Naive thymus-derived CD8-positive, alpha-beta T cell (primary cell): ENCODE measurements at places on chromosomes 7 and 10. TPM values are rescaled to one million over a fixed set of nuclear protein-coding genes. Genes with fewer than 3 reads are reported as not detected.

TUBB8 gene
- not detected for total RNA-seq

SBDS gene
- 102 TPM for total RNA-seq

DNA sequence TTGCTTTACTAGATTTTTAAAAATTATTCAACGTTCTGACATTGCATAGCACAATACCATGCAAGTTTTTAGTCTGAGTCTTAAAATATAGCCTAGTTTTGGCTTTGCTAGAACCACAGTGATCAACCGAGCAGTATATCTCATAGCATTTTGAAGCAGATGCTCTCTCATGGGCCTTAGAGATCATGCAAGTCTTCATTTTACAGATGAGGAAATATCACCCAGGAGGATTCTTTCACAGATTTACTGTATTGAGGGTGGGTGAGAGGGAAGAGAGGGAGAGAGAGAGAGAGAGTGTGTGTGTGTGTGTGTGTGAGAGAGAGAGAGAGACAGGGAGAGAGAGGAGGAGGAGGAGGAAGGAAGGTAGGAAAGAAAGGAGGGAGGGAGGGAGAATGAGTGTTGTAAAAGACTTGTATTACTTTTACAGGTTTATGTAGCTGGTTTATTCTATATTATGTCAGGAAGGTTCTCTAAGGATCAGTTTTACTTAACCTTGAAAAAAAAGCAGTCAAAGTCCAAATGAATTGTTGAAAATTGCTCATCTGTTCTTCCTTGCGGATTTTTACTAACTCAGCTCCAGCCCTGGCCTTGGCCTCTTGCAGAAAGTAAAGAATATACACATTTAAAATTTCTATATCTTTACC, 14.2 kb upstream of the NPTX2 start:
- H3K27me3 ChIP-seq: peaks cover 17% of the 10 kb centered on the region
- no peaks in the 10 kb centered on the region for H3K36me3 ChIP-seq
- H3K4me3 ChIP-seq: no peak overlapping the region
- H3K27ac ChIP-seq: no peak overlapping the region
- DNase-seq: no peak

GRCh38 chr10:13803566-13804554, 217.1 kb downstream of the PRPF18 start:
- no peak overlapping the region for H3K27ac ChIP-seq
- H3K27me3 ChIP-seq: no peaks in the 10 kb centered on the region
- no peaks in the 10 kb centered on the region for H3K36me3 ChIP-seq
- H3K4me1 ChIP-seq: peaks cover 18% of the 10 kb centered on the region

DNA sequence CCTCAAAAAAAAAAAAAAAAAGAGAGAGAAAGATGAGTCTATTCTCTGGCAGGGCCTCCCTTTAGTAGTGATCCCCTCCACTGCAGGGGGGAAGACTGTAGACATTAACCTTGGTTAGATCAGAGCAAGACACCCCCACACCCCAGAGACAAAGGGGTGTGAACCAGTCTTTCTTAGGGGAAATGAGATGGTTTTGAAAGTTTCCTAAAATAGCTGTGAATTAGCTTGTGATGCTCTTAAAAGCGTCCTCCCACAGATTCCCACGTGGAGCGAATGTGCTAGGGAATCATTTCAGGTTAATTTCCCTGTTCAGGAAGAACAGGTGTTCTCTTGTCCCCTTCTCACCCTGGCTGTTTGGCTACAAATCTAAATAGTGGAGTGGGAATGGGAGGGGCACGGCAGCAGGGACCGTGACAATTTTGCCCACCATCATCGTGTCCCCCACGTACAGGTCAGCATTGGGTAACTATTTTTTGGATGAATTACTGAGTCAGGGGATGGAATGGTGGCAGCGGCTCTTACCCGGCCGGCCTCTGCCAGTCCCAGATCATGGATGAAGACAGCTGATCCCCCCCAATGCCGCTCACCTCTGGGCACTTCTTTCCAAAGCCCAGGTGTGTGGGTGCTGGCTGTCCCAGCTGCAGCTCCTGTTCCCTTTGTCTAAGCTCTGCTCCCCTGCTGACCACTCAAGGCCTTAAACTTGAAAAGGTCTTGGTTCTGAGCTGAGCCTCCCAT, 152.9 kb downstream of the CCDC3 start:
- H3K4me1 ChIP-seq: peaks cover 5% of the 10 kb centered on the region
- H3K4me3 ChIP-seq: no peak overlapping the region
- no peak overlapping the region for H3K27ac ChIP-seq
- no peak for DNase-seq
- H3K36me3 ChIP-seq: no peaks in the 10 kb centered on the region

DNA sequence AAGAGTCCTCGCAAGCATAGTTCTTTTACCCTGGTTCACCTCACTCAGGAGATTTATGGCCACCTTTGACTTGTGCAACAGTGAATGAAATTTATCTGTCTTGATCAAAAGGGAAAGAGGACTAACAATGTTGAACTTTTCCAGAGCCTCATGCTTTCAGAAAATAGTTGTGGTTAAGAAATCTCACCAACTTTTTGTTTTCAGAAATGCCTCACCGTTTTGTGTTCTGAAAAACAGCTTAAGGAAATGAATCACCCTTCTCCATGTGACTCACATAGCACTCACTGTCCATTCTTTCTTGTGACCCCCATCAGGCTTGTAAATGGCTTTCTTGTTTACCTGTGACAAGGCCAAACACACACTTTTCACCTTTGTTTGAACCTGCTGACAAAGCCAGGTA, 148.6 kb upstream of the FAM3C start:
- H3K27me3 ChIP-seq: no peaks in the 10 kb centered on the region
- H3K36me3 ChIP-seq: no peaks in the 10 kb centered on the region
- H3K27ac ChIP-seq: no peak overlapping the region

DNA sequence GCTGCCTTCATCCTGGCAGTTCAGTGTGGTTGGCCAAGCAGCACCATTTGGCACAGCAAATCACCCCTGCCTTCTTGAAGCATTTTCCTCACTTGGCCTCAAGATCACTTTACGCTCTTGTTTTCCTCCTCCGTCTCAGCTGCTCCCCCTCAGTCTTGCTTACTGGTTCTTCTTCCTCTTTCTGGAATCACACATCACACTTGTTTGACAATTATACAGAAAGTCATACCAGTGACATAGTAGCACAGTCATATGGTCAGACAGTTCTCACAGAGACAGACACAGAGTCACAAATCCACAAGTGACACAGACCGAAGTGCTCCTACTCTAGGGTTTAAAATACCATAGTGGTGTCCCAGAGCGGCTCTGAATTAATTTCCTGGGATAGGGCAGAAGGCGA, 43.8 kb upstream of the ARL4A start:
- no peak overlapping the region for H3K4me3 ChIP-seq
- no peak overlapping the region for H3K27ac ChIP-seq
- DNase-seq: no peak
- no peaks in the 10 kb centered on the region for H3K27me3 ChIP-seq
- H3K36me3 ChIP-seq: no peaks in the 10 kb centered on the region
- H3K4me1 ChIP-seq: no peaks in the 10 kb centered on the region

- no peak overlapping the region for H3K4me3 ChIP-seq
- no peaks in the 10 kb centered on the region for H3K4me1 ChIP-seq
- H3K27ac ChIP-seq: no peak overlapping the region
- peaks cover 13% of the 10 kb centered on the region for H3K27me3 ChIP-seq
- no peak for DNase-seq
- no peaks in the 10 kb centered on the region for H3K36me3 ChIP-seq
Observed at GRCh38 chr10:4351723-4352413, 474.1 kb upstream of the AKR1E2 start.

DNA sequence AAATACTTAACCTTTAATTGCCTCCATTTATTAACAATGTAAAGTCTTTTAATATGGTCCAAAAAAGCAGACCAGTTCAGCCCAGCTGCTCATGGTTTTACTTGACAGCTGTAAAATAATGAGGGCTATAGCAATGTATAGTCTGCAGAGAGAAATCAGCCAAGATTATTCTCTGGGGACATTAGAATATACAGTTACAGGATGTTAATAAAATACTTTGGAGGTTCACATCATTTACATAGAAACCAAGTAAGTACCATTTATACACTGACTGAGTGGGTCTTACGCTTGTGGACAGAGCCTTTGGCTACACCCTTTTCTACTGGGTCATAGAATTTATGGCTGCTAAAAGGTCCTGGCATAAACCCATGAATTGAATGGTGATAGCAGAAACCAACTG, 340.7 kb upstream of the CELF2 start:
- H3K36me3 ChIP-seq: no peaks in the 10 kb centered on the region
- no peak overlapping the region for H3K4me3 ChIP-seq
- H3K27ac ChIP-seq: no peak overlapping the region
- H3K27me3 ChIP-seq: peaks cover 6% of the 10 kb centered on the region
- no peaks in the 10 kb centered on the region for H3K4me1 ChIP-seq

DNA sequence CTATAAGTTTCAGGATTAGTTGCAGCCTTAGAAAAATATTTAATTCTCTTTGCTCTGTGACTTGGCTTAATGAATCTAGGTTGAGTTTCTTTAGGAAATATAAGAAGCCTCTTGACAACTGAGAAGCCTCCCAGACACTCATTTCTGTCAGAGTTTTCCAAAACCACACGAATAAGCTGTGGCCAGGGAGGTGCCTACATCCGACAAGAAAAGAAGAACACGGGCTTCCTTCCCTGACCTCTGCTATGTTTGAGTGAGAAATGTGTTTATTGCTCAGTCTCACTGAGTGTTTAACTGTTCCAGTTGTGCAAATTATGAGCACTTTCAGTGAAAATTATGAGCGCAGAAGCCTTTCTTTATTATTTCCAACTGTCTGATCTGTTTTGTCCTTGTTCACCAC, 105.0 kb downstream of the TRIL start:
- DNase-seq: no peak
- peaks cover 39% of the 10 kb centered on the region for H3K27me3 ChIP-seq
- H3K4me1 ChIP-seq: peaks cover 12% of the 10 kb centered on the region
- H3K36me3 ChIP-seq: no peaks in the 10 kb centered on the region

DNA sequence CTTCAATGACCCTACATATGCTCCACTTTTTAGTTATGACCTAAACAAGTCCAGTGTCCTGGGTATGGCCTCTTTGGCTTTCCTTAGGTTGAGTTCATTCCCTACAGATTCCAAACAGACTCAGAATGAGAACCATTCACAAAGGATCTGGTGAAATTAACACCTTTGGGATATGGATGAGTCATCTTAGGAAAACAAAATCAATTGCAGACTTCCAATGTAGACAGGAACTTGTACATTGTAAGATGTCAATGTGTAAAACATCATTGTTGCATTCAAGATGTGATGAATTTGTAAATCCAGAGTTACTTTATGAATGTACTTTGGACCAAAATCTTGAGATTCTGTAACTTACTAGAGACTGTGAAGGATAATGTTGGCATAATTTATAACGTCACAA, 43.4 kb upstream of the HECTD2 start:
- no peaks in the 10 kb centered on the region for H3K4me1 ChIP-seq
- H3K4me3 ChIP-seq: no peak overlapping the region
- peaks cover 49% of the 10 kb centered on the region for H3K27me3 ChIP-seq
- DNase-seq: no peak

DNA sequence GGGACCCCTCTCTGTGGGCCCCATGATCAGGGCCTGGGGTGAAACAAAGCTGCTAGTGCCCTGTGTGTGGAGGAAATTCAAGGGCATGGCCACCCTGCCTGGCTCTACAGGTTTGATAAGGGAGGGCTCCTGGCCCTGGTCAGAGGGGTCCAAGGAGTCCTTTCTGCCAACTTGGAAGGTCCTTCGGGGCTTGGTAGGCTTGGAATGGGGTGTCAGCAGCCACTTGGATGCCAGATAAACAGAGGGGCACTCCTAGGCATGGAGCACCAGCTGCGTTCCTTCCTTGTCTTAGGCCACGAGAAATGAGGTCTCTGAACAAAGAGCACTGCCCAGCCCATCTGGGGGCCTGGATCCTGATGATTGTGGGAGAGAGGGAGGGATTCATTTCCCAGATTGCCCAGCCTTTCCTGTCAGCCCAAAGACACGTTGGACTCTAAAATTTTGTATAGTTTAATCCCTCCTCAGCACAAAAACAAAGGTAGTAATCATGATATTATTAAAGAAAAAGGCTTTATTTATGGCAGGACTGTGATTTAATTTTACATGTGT, 5.1 kb downstream of the MTURN start:
- DNase-seq: no peak
- H3K4me3 ChIP-seq: no peak overlapping the region
- H3K27ac ChIP-seq: no peak overlapping the region
- no peaks in the 10 kb centered on the region for H3K36me3 ChIP-seq
- H3K4me1 ChIP-seq: peaks cover 4% of the 10 kb centered on the region
